ENCODE measurements at places on chromosomes 3 and 15.

DNA sequence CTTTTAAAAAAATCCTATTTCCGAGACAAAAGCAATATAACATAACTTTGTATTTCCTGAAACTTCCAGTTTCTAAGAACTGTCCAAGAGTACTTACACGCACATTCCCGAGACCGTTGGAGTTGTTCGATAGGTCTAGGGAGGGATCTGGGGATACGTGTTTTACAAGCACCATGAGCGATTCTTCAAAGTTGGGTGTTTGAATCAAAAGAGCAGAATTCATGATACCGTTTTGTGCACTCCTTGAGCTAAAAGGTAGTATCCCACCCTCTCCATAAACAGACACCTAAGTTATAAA, 700 bp upstream of the EDEM1 start:
- no peak for DNase-seq

GRCh38 chr3:45946307-45946706, 3.0 kb downstream of the CXCR6 start:
- DNase-seq = no peak

GRCh38 chr15:57237301-57237642, 139.0 kb upstream of the CGNL1 start:
- no peak for DNase-seq

DNA sequence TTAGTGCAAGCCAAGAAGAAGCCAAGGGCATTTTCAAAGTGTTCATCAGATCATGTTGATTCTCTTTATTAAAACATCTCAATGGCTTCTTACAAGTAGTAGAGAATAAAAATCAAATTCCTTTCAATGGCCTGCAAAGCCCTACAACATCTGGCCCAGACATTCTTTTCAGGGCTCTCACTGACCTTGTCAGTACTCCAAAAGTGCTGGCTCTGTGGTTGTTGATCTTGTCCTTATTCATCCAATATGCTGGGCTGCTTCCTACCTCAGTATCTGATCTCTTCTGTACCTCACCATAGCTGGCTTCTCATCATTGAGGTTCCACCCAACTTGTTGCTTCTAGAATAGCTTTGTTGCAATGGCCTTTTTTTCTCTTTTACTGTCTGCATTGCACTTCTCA, 74.0 kb upstream of the SAMMSON start:
- no peak for DNase-seq

GRCh38 chr3:184805351-184806038, 6.5 kb upstream of the VPS8 start:
- DNase-seq = no peak

DNA sequence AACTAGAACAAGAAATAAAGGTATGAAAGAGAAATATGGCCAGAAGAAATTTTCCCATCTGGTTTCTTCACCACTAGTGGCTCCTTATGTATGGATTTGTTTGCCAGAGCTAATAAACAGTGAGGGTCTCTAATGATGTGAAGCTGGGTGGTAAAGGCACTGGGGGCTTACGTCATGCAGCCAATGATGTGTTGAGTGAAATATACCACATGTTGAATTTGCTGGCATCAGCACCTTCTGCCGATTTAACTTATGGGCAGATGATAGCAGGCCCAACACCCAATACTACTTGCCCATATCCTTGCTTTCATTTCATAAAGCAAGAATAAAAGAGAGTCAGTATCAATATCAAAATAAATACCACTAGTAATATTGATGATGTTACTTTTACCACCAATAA, 133.0 kb downstream of the THRB start:
- DNase-seq = no peak

GRCh38 chr15:60969658-60970057, 259.4 kb downstream of the RORA start:
- DNase-seq = no peak

DNA sequence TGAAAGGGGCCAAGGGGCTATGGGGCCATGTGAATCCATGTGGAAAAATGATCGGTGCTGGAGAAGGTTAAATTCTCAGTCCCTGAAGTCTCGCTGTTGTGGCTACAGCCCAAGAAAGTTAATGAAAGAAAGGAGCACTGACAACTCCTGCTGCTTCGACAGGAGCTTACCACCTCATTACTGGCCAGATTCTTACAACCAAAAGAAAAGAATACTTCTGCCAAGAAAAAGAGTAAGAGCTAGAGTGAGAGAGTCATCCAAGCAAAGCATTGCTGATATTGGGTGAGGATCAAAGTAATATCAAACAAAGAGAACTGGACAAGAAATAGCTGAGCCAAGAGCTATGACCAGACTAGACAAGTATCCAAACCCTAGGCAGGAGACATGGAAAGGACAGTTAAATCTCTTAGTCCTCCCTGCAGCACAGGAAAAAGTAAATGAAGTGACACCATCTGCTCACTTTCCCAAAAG, 348.4 kb upstream of the PLSCR5 start:
- no peak for DNase-seq

- no peak for DNase-seq
Observed at GRCh38 chr3:160381470-160381869, 17.6 kb downstream of the IFT80 start.

- no peak for DNase-seq
Observed at GRCh38 chr15:53721334-53722087, 38.0 kb downstream of the WDR72 start.

- DNase-seq = no peak
Observed at GRCh38 chr3:168273917-168274316, 178.2 kb upstream of the GOLIM4 start.

DNA sequence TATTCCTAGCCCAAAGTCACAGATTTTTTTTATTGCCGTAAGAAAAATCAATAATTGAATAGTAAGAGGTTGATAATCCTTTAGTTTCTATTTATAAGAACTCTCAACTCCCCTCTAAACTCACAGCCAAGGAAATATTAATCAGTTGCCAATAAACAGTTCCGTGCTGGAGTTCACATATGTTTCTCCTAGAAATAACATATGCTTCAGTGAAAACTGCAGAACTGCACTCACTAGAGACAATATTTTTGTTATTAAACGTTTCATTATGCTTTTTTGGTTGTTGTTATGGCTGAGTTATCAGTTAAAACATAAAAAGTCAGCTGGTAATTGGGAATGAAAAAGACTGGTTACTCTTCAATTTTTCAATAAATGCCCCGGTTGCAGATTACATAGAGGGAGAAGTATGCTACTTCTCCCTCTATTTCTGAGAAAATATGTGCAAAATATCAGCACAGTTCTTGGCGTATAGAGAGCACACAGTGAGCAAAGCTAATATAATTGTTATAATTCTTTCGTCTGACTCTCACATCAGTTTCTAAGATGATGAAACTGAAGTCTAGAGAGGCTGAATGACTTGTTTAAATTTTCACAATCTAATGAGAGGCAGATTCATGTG, 781.2 kb upstream of the GRM7 start:
- no peak for DNase-seq

- DNase-seq = no peak
Observed at GRCh38 chr3:35648347-35648746, 9.0 kb downstream of the ARPP21 start.

DNA sequence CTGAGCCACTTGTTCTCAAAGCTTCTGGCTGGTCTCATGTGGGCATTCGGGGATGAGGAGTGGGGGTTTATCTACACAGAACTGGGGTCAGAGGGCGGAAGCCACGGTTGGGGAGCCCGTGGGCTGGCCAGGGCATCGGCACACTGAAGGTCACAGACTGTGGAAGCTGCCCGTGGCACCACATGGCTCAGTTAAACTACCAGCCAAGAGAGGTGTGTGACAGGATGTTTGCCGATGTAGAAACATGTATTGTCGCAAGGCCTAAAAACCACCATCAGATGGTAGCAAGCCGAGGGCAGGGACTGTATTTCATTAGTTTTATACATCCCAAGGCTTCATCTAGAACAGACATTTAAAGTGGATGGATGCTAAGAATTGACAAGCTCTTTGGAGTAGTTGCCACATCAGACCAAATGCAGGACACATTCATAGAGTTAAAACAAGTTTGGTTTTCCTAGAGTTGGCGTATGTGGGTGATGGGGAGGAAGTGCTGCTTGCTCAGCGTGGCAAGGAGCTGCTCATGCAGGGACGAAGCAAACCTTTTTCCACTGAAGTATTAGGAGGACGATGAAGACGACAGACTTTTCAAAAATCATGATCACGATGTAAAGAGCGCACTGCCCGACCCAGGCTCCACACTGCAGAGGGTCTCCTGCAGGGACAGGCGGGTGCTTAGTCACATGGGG, 9.6 kb upstream of the MUSTN1 start:
- DNase-seq = no peak

DNA sequence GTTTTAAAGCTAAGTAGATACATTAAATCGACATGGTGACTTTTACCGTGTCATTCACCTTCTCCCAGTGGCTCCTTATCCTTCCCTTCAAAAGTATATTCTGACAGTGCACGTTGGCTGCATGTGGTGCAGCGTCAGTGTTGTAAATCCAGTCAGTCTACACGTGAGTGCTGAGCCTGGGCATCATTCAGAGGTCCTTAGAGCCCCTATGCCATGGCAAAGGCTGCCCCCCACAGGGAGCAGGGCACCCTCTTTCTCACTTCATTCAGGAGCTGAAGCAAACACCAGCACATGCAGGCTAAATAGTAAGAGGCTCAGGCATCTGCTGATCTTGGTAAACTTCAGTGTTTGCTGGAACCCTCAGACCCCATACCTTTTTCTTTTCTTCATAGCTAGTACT, 43.3 kb downstream of the RASGRP1 start:
- no peak for DNase-seq

GRCh38 chr3:36993326-36994283, at the start of gene MLH1:
TSS of gene MLH1 (plus strand) at chr3:36993518. CDS start at chr3:36993548, 30 bp downstream.
- peak; percentile 99 for DNase-seq

- no peak for DNase-seq
Observed at GRCh38 chr3:127233371-127233770, 40.4 kb downstream of the PRR23E start.

- peak; percentile 53 for DNase-seq
Observed at GRCh38 chr15:57537072-57537471, 54.6 kb upstream of the MYZAP start.

DNA sequence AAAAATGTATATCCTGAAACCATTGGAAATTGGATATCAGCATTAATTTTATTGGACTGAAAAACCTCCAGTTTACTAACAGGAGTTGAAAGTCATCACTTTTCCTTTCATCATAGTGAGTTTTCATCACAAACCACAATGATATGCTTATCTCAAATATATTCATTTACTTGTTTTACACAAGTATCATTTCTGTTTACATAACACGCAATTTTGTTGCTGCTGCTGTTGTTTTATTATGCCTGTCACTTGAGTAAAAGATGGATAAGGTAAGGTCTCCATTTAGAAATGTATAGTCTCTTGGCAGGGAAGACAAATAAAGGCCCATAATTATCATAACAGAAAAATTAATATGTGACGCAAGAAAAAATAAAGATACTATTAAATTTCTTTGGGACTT, 199.2 kb downstream of the TP63 start:
- DNase-seq = no peak

DNA sequence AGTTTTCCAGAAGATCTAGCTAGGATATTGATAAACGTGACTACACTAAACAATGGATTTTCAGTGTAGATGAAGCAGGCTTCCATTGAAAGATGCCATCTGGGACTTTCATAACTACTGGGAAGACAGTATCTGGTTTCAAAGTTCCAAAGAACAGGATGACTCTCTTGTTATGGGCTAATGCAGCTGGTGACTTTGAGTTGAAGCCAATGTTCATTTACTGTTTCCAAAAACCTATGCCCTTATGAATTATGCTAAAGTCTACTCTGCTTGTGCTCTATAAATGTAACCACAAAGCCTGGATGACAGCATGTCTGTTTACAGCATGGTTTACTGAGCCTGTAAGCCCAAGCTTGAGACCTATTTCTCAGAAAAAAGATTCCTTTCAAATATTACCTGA, 245.4 kb downstream of the GBE1 start:
- DNase-seq = no peak

DNA sequence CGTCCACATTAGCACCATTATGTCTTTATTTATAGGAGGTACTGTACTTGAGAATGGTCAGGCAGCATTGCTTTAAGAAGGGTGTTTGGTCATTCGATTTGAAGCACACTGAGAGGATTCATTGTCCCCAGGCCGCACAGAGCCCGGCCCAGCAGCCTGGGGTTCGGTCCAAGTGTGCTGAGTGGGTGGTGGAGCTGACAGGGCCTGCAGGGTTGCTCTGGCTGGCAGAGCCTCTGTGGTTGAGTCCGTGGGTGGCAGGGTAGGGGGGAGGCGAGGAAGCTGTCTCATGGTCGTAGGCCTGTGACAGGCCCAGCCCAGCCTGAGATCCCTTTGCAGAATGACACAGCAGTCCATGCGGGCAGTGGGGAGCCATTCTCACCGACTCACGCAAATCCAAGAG, 227.7 kb upstream of the TOPAZ1 start:
- DNase-seq = no peak

DNA sequence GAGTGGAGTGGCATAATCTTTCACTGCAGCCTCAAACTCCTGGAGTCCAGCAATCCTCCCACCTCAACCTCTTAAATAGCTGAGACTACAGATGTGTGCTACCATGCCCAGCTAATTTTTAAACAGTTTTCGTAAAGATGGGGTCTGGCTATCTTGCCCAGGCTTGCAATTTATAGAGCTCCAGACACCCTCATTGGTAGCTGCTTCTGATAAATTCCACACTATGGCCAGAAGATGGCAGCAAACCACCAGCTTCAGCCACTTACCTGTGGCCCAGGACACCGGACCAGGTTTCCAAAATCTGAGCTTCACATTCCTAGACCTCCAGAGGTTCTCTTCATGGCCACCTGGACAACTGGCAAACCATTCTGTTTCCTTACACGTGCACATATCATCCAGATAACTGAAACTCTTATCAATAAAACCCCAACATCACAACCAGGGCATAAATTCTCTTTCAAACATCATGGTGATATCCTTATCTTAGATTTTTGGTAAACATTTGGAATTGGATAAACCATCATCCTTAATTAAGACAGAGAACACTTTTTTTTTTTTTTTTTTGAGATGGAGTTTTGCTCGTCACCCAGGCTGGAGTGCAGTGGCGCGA, 28.9 kb downstream of the FBXW12 start:
- peak; percentile 70 for DNase-seq

DNA sequence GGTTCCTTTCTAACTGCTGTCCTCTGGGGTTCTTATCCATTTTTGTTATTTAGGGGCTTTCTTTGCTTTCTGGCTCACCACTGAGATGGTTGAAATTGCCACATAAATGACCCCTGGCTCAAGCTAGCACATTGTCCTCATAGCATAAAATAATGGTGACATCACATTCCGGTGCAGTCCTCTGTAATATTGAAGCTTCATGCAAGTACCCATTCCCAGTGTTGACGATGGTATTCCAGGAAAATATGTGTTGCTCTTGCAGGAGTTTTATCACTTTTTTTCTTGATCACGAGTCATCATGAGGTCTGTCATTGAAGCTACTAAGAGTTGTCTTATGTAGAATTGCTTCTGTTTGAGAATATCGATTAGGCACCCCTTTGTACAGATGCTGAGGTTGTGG, 56.1 kb downstream of the CRTC3 start:
- DNase-seq = no peak

DNA sequence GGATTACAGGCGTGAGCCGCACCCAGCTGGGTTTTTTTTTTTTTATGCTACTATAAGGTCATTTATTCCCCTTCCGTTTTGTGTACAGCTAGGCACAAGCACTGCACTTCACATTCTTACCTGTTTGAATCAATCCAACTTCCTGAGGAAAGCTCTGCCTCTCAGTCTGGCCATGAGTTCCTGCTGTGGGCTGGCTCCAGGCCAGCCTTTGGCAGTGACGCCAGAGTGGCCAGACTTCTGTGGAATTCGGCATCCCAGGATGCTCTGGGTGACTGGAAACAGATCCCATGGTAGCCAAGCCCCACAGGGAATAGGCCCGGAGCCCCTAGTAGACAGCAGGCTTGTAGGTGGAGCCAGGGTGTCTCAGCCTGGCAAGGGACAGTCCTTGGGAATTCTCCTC, 21.5 kb upstream of the TIMP4 start:
- no peak for DNase-seq

- DNase-seq = no peak
Observed at GRCh38 chr3:115272036-115272824, 125.1 kb upstream of the ZBTB20 start.
